ENCODE measurements at places on chromosomes 5 and 9.

DNA sequence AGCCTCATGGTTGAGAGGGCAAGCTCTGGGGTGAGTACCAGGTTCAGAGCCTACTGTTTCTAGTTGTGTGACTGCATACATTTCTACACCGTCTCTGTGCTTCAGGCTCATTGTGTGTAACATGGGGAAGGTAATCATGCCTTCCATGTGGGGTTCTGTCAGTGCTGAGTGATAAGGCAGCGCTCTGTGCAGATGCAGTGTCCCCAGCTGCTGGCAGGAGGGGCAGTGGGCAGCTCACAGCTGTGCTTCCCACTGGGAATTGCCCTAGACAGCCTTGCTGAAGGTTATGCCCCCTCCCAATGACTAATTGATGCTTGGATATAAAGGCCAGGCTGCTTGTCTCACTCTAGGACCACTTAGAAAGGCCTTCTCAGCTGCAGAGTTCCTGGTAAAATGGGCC, 121.8 kb upstream of the SAP30L start:
- no peak for DNase-seq

DNA sequence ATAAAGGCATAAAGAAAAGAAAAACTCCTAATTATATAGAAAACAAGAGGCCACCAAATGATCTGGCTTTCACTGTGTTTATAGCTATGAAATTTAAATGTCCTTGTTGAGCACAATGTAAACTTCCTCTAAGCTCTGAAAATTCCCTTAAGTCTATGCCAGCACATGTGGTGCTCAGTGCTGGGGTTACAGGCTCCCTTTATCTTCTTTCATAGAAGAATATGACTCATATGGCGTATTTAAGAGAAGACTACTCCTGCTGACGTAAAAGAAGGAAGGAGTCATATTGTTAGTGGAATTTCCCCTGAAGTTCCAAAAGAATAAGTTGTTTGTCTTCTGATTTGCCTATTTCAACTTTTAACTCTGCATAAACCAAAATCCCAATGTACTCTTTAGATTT, 30.4 kb downstream of the RNF145 start:
- DNase-seq = no peak

DNA sequence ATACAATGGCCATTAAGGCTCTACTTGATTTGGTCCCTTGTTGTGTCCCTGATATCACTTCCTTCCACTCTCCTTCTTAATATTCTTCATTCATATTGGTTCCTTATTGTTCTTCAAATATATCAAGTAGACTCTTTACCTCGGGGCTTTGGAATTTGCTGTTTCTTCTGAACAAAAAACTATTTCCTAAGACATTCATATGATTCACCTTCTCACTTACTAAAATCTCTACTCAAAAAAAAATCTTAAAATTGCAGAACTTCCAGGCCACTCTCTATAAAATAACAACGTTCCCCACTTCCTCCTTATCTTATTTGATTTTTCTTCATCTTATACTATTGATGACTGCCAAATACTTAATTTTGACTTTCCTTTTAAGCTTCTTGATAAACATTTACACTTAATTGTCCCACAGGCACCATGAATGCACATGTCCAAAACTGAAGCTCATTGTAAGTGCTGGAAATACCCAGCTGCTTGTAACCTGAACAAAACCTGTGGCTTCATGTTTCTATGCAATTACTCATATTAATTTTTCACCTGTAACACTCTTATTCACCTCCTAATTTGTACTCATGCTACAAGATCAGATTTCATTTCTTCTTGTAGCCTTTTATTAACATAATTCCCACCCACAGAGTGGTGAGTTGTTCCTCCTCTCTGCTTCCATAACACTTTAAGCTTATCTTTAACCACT, 58.4 kb upstream of the NUDT12 start:
- peak; percentile 93 for DNase-seq

GRCh38 chr5:111389390-111390082, 122.8 kb downstream of the STARD4 start:
- DNase-seq = no peak

- no peak for DNase-seq
These were observed 42.6 kb upstream of the KIF2A start for GRCh38 chr5:62263401-62263800.

- no peak for DNase-seq
These were observed 186.1 kb downstream of the SMC2 start for GRCh38 chr9:104280178-104280560.

DNA sequence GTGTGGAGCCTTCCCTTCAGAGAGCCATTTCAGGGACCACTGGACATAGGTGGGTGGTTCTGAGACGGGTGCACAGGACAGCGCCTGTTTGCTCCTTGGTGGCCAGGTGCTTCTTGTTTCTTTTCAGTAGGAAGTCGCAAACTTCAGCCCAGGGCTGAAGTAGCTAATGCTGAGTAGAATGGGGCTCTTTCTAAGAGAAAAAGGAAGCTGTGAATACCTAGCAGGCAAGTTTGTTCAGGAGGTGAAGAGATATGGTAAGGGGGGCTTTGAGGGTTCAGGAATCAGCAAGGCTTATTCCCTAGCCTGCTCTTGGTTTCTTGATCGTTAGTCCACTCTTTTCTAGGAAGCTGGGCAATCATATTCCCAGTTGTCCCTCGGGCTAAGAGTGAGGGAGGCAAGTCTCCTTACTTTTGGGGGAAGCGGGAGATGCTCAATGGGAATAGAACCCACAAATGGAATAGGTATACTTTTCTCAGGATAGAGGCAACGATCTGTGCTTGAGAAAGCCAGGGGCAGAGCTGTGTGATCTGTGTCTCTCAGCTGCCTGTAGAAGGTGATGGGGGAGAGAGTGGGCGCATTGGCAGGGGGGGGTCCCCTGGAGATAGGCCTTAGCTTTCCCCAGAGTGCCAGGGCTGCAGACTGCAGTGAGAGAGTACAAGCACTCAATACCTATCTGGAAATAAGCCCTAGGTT, 1.9 kb upstream of the PURA start:
- no peak for DNase-seq

All from NCI-H1436 treated with DMSO at 0.1 percent for 48 hours (cell line).